ENCODE measurements at places on chromosomes 5 and 9.

GRCh38 chr9:12774861-12775678 lies at the start of gene LURAP1L:
LURAP1L (plus strand) TSS chr9:12775020; CDS start chr9:12775716, 696 bp downstream.
- DNase-seq, result peak; percentile 86

DNA sequence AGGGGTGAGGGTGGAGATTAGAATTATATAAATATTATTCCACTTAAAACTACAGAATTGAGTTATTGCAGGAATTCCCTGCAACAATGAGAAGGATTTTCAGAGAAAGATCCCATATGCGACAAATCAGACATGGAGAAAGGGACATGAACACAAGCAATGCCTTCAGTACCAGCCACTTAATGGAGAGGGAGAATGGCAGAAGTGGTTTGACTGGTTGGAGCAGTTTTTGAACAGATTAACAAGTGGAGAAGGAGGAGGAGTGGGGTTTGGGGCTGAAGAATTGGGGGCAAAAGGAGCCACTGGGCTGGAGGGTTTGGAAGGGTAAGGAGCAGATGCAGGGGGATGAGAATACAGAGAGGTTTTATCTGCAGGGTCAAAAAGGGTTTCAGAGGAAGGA lies 620.9 kb upstream of the PTPRD start:
- DNase-seq, result no peak

GRCh38 chr9:15889555-15889954 lies 336.7 kb downstream of the CCDC171 start:
- no peak for DNase-seq

GRCh38 chr5:62017092-62017491 lies 288.9 kb upstream of the KIF2A start:
- DNase-seq, result no peak

DNA sequence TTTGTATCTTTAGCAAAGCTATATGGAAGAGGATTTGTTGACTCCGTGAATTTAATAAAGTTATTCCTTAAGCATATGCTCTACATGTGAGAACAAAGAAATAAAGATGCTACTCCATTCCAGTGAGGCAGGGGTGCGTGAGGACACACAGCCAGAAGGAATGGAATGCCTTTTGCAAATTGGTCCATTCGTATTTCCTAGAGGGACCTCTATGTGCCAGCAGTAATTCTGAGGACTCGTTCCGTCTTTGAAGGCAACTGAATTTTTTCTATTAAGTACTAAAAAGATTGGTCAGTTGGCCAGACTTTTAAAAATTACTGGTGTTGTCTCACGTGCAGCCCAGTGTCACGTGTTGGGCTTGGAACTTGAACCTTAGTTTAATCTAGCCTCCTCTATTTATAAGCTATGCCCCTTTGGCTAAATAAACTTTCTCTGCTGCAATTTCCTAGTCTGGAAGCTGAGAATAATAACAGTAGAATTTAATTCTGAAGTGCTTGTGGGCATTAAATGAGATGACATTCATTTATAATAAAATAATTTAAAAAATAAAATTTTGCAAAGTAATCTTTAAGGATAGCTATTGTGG lies 13.9 kb downstream of the RAI14 start:
- DNase-seq, result no peak

DNA sequence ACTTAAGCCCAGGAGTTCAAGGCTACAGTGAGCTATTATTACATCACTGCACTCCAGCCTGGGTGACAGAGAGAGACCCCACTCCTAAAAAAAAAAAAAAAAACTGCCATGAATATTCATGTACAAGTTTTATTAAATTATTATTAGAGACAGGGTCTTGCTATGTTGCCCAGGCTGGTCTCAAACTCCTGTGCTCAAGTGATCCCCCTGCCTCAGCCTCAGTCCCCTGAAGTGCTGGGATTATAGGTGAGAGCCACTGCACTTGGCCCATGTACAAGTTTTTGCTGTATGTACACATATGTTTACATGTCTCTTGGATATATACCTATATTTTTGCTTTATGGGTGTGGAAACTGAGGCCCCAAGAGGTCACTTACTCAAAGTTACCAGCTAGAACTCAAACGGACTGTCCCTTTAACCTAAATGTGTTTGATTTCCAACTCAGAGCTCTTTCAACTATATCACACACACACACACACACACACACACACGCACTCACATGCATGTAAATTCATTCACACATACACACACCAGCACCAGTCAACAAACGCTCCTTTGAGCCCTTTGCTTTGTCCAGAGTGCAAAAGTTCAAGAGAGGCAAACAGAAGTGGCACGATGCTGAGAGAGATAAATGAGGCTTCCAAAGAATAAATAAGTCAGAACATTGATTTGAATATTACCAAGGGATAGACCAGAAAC lies 42.3 kb upstream of the STRBP start:
- DNase-seq, result no peak

- no peak for DNase-seq
Observed at GRCh38 chr9:135610290-135611141, 28.8 kb downstream of the GLT6D1 start.

DNA sequence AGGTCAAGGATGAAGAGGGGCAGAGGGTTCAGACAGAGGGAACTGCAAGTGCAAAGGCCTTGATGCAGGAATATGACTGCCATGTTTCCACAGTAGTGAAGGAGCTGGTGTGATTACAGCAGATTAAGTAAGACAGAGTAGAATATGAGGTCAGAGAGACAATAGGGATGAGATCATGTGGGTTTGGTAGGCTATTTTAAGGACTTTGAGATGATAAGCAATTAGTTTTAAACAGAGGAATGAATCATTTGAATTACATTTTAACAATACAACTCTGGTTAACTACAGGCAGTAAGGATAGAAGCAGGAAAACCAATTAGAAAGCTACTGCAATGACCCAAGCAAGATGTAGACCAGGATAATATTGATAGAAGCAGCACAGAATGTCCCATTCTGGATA lies 7.7 kb downstream of the CENPK start:
- no peak for DNase-seq

GRCh38 chr5:39822020-39822419 lies 397.2 kb upstream of the DAB2 start:
- DNase-seq, result no peak

DNA sequence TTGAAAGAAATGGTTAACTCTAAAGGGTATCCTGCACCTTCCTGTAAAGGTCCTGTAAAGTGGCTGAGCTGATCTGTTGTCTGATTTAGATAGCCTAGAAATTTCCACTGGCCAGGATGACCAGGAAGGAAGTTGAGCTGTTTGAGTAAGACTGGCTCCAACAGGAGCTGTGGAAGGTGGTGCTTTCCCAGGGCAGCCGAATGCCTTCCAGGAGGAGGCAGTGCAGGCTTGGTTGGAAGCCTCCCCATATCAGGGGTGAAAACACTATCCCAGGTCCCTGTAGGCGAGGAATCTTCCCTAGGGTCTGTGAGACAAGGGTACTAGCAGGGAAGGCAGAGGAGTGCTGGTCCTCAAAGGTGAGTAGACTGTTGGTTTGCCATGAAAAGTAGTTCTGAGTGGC lies 98.4 kb downstream of the LIX1 start:
- DNase-seq, result no peak

GRCh38 chr5:83337453-83338035 lies 134.0 kb upstream of the VCAN start:
- no peak for DNase-seq

DNA sequence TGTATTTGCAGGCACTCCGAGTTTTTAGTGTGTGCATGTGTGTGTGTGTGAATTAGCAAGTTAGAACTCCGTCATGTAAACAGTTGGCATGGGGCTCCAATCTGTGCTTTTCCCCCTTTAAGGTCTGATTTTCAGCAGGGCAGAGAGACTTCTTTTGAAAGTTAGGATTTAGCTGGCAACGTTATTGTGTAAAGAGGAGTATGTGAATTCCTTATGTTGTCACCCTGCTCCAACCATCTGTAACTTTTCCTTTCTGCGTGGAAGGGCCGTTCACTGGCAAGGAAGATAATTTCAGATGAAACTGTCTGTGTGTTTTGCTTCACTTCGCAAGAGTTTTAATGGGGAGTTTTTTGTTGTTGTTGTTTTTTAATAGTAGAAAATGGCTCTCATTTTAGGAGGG lies 332 bp downstream of the SGCD start:
- DNase-seq, result no peak

All from A549 (cell line).